Mucosa of gallbladder (tissue), 1 donor: ENCODE measurements at places on chromosomes 7 and 10. TPM values are rescaled to one million over a fixed set of nuclear protein-coding genes. Genes with fewer than 3 reads are reported as not detected.

Gene EPC1
- 39.2 TPM for total RNA-seq

Gene ACSL5
- 34.1 TPM for total RNA-seq

Gene C7orf33
- not detected for total RNA-seq

Gene C7orf57
- not detected for total RNA-seq

Gene DPP6
- total RNA-seq, result 0.35 TPM

Gene FAM25G
- not detected for total RNA-seq

Gene PRSS1
- total RNA-seq, result 30.7 TPM

GRCh38 chr10:29590915-29591650 is 43.7 kb downstream of the SVIL start:
- no peak for DNase-seq

- no peak for DNase-seq
Observed at GRCh38 chr10:14153570-14154055, 177.1 kb downstream of the FRMD4A start.

GRCh38 chr10:116737627-116738327 is 4.6 kb downstream of the HSPA12A start:
- DNase-seq, result no peak

- DNase-seq, result no peak
Observed at GRCh38 chr10:101134299-101135127, 3.4 kb downstream of the TLX1 start.

DNA sequence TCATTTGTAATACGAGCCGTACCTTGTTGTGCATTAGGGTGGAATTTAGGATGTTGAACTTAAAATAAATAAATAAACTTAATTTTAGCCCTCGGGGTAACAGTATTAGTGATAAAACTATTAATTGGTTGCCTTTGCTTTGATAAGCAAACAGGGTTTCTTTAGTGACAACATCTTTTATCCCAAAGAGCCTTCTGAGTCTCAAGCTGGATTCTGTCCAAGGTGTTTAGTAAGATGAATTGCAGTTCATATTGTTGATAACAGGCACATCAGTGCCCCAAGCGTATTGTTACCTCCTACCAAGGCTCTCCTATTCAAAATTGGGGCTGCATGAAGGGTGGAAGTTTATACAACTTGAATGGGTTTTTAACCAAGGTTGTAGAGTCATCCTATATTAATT is 144.4 kb upstream of the CELF2 start:
- DNase-seq, result no peak

DNA sequence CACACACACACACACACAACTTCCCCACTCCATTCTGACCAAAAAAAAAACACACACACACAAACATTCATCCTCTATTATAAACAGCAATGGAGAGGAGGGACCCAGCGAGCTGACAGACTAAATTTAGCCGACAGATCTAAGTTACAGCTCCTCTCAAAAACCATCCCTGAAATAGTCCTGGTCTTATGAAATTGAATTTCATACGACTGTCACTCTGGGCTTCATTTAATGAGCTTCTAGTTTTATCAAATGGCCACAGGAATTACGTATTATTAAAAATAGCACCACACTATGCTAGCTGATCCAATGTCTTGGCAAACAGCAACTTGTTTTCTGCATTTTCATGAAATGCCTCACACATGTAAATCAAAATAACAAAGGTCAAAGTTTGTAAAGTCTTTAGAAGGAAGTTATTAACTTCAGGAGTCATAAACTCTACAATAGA is 131.3 kb upstream of the ASAH2 start:
- DNase-seq, result no peak

DNA sequence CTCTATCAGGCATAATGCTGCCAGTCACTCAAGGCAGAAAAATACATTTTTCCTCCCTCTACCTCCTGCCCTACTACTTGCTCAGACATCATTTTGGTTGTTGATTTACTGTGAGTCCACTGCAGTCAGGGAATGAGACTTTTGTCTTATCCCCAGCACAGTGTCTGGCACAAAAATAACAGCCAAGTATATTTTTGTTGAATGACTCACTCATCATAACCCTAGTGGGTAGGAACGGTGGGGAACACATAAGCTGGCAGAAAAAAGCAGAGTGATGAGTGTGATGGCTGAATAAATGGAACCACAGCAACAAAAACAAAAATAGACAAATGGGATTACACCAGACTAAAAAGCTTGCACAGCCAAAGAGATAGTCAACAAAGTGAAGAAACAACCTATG is 65.8 kb upstream of the LAMB4 start:
- DNase-seq, result no peak

DNA sequence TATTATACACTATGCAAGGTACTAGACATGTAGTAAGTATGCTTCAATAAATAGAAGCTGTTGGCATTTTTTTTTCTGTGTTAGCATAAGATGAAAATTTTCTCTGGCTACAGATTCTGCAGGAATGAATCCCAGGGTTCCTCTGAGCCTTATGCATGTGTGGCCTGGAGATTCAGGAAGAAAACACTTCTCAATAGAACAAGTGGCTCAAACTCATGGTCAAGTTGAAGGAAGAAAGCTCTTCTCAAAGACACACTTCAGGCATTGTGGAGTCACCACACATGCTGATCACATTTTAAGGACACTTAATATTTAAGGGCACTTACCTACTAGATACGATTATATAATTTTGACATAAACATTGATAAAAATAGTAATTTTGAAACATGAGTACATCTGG is 19.5 kb downstream of the DNAH11 start:
- no peak for DNase-seq

GRCh38 chr7:52565974-52566373 is 469.5 kb upstream of the POM121L12 start:
- no peak for DNase-seq
